ENCODE measurements at places on chromosomes 12 and 14. TPM values are rescaled to one million over a fixed set of nuclear protein-coding genes. Genes with fewer than 3 reads are reported as not detected.

TEX52 gene
- not detected for total RNA-seq

KDM5A gene
- 58.2 TPM for total RNA-seq

GDF3 gene
- total RNA-seq, result not detected

IAPP gene
- total RNA-seq, result not detected

KRT82 gene
- total RNA-seq, result not detected

IL22 gene
- not detected for total RNA-seq
